ENCODE measurements at places on chromosomes 16 and 17. TPM values are rescaled to one million over a fixed set of nuclear protein-coding genes. Genes with fewer than 3 reads are reported as not detected.

The PLA2G10 gene
- total RNA-seq, result not detected

The ABCA8 gene
- not detected for total RNA-seq

The TXNL4B gene
- total RNA-seq, result 12.0 TPM

The CHMP6 gene
- 11.5 TPM for total RNA-seq

The RHBDL3 gene
- total RNA-seq, result 2.5 TPM

The HES7 gene
- 2.0 TPM for total RNA-seq

DNA sequence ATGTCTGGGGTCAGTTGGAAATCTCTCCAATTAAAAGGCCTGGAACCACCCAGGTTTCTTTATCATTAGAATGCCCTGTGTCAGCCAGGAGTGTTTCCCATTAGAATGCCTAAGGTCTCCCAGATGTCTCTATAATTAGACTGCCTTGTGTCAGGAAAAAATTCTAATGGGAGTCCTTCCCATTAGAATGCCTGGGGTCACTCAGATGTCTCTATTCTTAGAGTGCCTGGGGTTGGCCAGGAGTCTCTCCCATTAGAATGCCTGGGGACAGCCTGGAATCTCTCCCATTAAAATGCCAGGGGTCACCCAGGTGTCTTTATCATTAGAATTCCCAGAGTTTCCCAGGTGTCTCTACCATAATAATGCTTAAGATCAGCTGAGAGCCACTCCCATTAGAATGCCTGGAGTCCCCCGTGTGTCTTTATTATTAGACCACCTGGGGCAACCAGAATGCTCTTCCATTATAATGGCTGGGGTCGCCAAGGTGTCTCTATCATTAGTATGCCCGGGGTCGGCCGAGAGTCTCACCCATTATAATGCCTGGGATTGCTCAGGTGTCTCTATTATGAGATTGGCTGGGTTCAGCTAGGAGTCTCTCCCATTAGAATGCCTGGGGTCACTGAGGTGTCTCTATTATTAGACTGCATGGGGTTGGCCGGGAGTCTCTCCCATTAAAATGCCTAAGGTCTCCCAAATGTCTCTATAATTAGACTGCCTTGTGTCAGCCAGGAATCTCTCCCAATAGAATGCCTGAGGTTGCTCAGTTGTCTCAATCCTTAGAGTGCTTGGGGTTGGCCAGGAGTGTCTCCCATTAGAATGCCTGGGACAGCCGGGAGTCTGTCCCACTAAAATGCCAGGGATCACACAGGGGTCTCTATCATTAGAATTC, 2254.6 kb downstream of the TP53TG3F start:
- H3K27ac ChIP-seq, result no peak overlapping the region
- no peaks in the 10 kb centered on the region for H3K4me1 ChIP-seq
- no peak overlapping the region for H3K4me3 ChIP-seq
- DNase-seq, result no peak
- no peaks in the 10 kb centered on the region for H3K27me3 ChIP-seq

The OTOP2 gene
- total RNA-seq, result not detected

- no peaks in the 10 kb centered on the region for H3K27me3 ChIP-seq
- H3K36me3 ChIP-seq, result no peaks in the 10 kb centered on the region
- H3K27ac ChIP-seq, result no peak overlapping the region
- no peaks in the 10 kb centered on the region for H3K4me1 ChIP-seq
These were observed 148.7 kb upstream of the NOL11 start for GRCh38 chr17:67569015-67569451.

- H3K4me1 ChIP-seq, result peaks cover 3% of the 10 kb centered on the region
- no peaks in the 10 kb centered on the region for H3K36me3 ChIP-seq
- H3K27ac ChIP-seq, result no peak overlapping the region
- no peak for DNase-seq
- no peaks in the 10 kb centered on the region for H3K27me3 ChIP-seq
- H3K4me3 ChIP-seq, result no peak overlapping the region
These were observed 2.5 kb upstream of the AXIN1 start for GRCh38 chr16:354971-355461.

DNA sequence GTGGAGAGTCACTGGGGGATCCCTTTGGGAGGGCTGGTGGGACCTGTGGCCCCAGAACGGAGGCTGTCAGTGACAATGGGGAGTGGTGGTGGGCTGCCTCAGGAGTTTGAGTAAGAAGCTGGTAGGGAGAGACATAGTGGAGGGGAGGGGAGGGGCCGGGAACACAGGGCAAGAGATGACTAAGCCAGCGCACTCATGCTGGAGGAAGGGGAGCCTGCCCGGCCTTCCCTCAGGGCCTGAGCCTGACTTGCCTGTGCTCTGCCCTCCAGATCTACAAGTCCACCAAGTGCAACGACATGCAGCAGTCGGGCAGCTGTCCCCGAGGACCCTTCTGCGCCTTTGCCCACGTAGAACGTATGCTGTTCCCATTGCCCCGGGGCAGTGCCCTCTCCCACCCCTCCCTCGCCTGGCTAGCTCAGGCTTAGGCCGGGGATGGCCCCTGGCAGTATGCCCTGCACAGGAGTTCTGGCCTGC, 29.3 kb downstream of the UNC13D start:
- no peaks in the 10 kb centered on the region for H3K4me1 ChIP-seq
- H3K27ac ChIP-seq, result no peak overlapping the region

- no peak overlapping the region for H3K27ac ChIP-seq
- H3K4me3 ChIP-seq, result no peak overlapping the region
- no peaks in the 10 kb centered on the region for H3K36me3 ChIP-seq
- no peaks in the 10 kb centered on the region for H3K27me3 ChIP-seq
These were observed 34.1 kb downstream of the TLE7 start for GRCh38 chr16:71407731-71408130.

The NTN1 gene
- total RNA-seq, result 2.4 TPM

DNA sequence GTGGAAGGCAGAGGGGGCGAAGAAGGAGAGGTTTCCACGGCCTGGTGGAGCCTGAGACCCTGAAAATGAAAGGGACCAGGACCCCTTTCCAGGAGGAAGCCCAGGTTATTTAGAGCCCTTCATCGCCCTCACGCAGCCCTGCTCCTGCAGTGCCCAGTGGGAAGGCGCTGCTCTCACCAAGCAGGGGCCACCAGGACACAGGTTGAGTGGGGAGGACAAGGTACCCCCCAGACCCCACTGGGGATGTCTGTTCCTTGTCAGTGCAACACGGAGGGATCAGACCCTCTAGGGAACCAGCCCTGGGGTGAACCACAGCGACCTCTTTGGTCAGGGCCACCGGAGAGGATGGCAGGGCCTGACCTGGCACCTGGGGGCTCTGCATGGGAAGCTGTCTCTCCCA, 163.9 kb downstream of the C16orf95 start:
- no peaks in the 10 kb centered on the region for H3K36me3 ChIP-seq
- H3K27me3 ChIP-seq, result no peaks in the 10 kb centered on the region
- no peaks in the 10 kb centered on the region for H3K4me1 ChIP-seq
- H3K4me3 ChIP-seq, result no peak overlapping the region

DNA sequence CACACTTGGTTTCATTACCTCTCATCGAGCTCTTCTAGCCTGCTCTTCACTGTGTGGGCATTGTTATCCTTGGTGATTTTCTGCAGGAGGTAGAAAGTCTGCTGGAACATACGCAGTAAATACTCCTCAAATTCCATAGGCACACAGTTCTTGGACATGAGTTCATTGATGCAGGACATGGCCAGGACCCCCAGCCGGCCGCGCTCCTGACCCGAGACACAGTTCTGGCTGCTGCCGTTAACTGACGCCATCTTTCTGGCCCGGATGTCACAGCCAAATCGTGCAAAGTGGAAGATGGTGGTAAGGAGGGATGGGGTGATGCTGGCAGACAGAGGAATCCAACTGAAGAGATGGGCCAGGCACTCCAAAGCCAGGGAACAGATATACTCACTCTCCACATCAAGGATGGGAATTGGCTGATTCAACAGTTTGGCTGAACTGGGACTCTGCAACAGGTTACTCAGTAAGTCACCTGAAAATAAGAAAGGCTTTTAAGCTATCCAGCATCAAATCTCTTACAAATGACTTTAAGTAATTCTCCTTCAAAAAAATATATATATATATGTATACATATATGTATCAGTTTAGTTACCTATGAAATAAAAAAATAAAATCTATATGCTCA, 55.6 kb downstream of the XPO6 start:
- H3K27me3 ChIP-seq, result no peaks in the 10 kb centered on the region
- H3K27ac ChIP-seq, result no peak overlapping the region
- no peak for DNase-seq
- peaks cover 5% of the 10 kb centered on the region for H3K36me3 ChIP-seq
- H3K4me1 ChIP-seq, result no peaks in the 10 kb centered on the region

The MOSMO gene
- total RNA-seq, result 35.2 TPM

The FA2H gene
- total RNA-seq, result not detected

DNA sequence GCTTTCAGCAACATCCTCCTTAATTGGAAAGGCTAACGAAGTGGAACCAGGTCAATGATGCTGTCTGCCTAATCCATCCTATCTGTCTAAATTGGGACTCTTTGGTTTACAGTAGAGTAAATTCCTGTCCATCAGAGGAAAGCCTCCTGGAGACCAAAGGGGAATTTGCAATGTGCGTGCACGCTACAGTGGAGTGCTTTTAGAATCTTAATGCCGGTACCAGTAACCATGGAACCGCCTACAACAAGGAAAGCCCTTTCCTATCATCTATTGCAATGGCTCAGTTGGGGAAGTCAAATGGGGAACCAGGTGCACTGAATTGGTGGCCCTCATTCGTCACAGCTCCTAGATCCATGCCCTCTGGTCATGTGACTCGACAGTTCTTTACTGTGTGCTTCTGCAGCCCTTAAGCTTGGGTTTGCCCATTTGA, 110.1 kb downstream of the XYLT1 start:
- H3K27me3 ChIP-seq, result no peaks in the 10 kb centered on the region
- peaks cover 29% of the 10 kb centered on the region for H3K4me1 ChIP-seq

The C17orf75 gene
- 57.4 TPM for total RNA-seq

The ST6GALNAC1 gene
- not detected for total RNA-seq
